ENCODE measurements at places on chromosomes 11 and 22.

GRCh38 chr22:17897426-17897825, 123.2 kb upstream of the BID start:
- no peak for DNase-seq

- no peak for DNase-seq
Measured at GRCh38 chr11:9577556-9577955, 4.1 kb downstream of the WEE1 start.

DNA sequence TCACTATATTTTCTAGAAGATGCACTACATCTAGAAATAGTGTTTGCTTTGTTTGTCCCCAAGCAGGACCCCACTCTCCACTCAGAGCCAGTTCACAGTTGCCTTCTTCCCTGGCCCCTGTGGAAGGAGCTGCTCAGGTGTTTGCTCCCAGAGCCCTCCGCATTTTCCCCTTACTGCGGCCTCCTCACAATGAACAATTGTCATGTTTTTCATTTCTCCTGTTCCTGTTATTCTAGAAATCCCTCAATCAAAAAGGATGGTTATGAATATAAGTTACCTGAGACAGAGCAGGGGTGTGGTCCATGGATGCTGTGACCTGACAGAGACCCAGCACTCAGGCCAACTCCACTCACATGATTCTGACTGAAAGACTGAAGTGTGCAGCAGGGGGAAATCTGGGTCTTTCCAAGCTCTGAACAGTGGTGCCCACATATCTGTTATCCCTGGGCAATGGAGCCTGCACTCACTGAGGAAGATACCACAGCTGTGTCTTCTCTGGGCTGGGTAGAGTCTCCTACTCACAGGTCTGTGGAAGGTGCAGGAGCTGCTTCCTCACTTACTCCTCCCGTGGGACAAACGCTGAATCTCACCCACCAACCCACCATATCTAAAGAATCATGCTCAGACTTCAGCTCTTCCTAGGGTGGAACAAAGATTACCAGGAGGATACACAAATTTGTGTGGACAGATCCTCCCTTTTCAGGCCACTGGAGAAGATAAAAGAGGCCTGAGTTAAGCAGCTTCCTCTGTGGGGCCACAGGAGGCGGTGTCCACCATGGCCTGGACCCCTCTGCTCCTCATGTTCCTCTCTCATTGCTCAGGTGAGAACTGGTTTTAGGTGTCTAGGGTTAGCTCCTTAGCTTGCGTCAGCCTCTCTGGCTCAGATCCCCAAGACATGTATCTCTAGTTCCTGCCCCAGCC, 87.1 kb upstream of the TOP3B start:
- DNase-seq: no peak

DNA sequence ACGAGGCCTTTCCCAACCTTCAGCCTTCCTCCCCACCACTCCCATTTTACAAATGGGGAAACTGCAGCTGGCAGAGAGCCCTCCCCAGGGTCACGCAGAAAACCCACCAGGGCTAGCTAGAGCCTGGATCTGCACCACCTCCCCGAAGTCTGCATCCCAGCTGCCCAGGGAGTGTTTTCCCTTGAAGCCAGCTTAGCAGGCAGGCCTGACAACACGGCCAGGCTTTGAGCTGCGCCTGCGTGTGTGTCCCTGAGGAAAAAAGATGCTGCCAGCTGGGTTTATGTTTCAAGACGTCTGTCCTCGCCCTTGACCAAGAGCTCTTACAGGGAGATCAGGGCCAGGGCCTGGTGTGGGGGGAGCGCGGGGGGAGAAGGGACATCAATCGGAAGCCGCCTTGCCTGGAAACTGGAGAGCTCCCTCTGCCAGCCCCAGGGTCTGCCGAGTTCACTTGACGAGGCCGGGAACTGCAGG, 20.3 kb downstream of the WNT11 start:
- no peak for DNase-seq

- DNase-seq: no peak
Measured at GRCh38 chr11:38304926-38305325, 1706.9 kb upstream of the RAG2 start.

DNA sequence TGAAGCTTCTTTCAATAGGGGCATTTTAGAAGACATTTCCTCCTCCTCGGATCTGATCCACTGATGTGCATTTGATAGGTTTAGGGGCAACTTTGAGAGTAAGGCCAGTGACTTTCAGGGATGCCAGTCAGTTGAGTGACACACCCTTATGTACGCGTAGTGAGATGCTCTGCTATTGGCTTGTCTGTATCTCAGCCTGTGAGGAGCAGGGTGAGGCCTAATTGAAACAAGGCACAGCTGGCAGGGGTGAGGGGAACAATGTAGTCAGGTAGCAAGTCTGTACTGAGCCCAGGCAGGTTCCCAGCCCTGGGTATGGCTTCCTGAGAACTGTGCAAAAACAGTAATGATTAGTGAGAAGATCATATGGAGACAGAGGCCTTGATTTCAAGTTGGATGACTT, 61.5 kb downstream of the STIM1 start:
- DNase-seq: no peak

DNA sequence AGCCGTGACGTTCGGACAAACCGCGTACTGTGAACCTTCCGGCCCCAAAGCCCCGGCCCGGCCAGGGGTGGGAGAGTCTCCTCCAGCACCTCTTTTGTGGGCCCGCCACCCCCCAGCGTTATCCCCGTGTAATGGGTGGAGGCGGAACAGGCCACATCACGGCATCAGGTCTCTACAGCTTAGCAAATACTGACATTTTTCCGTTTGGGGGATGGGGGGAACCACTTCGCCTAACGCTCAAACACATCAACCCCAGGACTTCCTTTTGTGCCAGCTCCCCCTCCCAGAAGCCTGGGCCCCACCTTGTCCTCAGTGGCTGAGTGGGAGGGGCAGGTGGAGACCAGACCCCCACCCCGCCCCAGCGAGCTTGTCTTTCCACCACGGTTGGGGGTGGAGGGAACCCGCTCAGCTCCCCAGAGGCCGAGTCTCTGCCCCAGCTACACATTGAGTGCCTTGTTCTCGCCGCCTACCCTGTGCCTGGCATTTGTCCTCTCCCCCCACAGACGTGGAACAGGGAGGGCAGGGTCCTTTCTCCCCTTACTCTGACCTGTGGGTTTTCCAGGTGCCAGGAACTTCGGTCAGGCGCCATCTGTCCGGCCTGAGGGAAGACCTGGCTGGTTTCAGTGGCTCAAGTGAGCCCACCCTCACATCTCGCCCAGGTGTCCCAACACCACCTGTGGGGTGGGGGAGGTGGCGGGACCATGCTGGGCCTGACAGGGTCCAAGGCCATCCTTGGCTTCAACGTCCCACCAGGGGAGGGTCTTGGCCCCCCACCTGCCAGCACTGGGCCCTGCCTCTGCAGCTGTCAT, 29.6 kb downstream of the SBF1 start:
- DNase-seq: no peak

- DNase-seq: no peak
Measured at GRCh38 chr11:126839496-126839895, 161.1 kb downstream of the KIRREL3 start.

Data from amniotic stem cell (primary cell).